ENCODE measurements at places on chromosomes 5 and 9.

GRCh38 chr9:27701587-27701986 lies 128.3 kb upstream of the C9orf72 start:
- DNase-seq = no peak

- no peak for DNase-seq
Measured at GRCh38 chr5:177588413-177588909, 3.5 kb upstream of the TMED9 start.

DNA sequence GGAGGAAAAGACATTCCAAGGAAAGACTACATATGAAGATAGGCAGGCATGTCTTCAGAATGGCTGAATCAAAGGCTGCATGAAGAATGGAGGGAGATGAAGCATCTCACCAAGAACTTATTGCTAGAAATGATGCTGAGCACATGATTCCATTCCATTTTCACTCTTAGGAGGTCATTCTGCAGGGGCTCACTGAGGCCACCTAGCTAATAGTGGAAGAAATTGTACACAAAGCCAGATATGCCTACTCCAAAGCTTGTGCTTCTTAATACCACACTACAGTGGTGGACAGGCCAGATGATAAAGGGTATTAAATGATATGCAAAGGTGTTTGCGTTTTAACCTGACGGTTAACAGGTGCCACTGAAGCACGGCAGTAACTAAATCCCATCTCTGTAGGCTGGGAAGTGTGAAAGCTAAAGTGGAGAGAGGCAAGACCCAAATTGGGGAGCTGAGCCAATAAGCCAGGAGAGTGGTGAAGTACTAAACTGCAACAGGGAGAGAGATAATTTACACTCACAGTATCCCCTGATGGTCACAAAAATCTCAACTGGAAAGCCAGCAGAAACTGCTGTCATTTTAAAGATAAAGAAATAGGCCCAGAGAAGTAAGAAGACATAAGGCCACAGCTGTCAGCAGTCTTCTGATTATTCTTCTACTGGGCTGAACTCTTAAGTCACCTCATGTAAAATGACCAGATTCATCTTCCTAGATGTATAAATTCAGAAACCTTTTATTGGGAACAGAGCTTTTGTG lies 14.6 kb downstream of the NDUFA8 start:
- no peak for DNase-seq

DNA sequence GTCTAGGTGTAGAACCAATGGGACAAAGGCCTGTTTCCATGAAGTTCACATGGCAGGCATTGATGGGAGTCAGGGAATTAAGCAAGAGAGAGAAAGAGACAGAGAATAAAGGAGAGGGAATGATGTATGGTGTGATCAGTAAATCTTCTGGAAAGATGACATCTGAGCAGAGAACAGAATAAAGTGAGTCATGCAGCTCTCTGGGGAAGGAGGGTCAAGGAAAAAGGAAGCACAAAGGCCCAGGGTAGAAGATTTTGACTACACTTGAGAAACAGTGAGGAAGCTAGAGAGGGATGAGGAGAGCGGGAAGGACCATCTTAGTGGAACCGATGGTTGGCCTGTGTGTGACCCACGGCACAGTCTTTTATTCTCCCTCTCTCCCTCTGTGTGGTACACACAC lies 425.9 kb downstream of the SPOCK1 start:
- DNase-seq = peak; percentile 16

- DNase-seq = no peak
Measured at GRCh38 chr9:33161589-33162132, 5.5 kb downstream of the B4GALT1 start.

GRCh38 chr9:109016132-109016531 lies 2.8 kb upstream of the CTNNAL1 start:
- DNase-seq = no peak

DNA sequence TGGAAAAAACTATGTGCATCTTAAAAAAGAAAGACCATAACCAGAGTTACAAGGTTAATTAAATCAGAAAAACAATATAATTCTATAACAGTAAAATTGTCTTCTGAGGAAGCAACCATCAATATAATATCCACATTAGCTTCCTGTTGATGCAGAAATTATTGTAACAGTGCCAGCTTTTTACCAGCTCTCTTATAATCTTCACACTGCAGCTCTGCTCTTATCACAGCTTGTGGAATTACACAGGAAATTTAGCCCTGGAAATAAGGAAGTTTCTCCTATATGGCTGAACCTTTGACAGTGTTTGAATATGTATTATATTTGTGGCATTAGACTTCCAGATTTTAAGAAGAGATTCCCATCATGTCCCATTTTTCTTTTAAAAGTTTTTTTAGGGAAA lies 49.1 kb upstream of the TEK start:
- DNase-seq = no peak

DNA sequence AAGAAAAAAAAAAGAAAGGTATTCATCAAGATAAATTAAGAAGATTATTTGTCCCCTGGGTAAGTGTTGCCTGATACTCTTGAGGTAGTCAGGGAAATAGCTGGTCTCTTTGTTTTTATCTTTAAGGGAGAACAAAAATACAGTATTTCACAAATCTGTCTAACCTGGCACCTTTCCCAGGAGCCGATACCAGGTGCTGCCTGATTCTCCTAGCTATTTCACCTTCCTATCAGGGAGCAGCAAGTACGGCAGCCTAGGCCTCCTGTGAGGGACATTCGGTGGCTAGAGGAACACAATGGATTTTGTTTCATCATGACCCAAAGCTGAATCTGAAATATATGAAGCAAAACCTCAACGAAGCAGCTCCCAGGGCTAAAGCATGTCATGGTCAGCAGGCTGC lies 86.0 kb downstream of the TARS1 start:
- DNase-seq = no peak

GRCh38 chr5:116507941-116508655 lies 66.5 kb downstream of the SEMA6A start:
- DNase-seq = no peak

DNA sequence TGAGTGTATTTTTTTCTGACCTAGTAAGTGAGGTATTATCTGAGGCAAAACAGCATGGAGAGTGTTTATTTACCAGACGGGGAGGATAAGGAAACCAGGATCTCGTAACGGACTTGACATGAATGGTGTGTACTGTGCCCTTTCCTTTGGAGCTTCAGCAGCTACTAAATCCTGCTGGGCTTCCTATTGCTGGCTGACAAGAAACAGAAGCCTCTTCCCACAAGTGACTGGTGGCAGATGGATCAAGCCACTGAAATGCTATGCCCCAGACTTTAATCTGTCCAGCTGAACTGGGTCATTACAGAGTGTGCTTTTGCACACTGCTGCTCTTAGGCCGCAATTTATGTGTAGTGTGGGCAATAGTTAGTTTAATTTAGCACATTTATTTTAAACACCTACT lies 162.7 kb upstream of the MRPS30 start:
- DNase-seq = no peak

- peak; percentile 8 for DNase-seq
Measured at GRCh38 chr5:141192110-141192725, at the start of gene PCDHB10. TSS of gene PCDHB10 (plus strand) at chr5:141192353. CDS start at chr5:141192553, 200 bp downstream.

DNA sequence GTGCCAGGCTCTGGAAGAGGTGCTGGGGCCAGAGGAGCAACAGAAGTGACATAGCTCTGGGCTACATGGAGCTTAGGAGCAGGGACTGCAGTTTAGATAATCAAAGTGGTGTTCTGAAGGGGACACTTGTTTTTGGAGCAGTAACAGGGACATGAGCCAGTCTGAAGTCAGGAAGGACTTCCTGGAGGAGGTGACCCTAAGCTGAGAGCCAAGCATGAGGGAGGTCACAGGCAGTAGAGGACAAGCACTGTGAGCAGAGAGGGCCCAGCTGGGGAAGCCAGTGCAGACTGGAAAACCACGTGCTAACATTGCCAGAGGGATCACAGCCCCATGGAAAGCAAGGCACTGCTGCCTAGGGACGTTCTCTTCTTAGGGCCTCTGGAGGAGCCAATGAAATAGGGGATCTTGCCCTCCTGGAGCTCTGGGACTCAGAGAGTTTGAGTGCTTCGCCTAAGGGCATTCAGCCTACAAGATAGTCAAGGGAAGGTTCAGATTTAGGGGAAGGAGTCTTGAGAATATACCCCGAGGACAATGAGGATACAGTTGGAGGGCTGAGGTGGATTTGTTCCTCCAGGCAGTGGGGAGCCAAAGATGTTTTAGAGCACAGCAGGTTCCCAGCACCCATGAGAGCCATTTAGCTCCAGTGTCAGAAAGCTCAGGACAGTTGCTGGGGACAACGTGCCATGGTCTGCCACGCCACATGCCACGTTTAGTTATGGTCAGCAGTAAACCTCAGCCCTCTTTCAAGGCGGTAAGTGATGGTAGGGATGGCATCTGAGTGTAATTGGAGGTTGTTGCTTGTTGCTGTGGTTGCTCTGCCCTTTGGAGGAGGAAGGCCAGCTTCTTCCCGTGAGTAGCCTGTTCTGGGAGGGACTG lies 40.5 kb upstream of the SH3PXD2B start:
- no peak for DNase-seq

DNA sequence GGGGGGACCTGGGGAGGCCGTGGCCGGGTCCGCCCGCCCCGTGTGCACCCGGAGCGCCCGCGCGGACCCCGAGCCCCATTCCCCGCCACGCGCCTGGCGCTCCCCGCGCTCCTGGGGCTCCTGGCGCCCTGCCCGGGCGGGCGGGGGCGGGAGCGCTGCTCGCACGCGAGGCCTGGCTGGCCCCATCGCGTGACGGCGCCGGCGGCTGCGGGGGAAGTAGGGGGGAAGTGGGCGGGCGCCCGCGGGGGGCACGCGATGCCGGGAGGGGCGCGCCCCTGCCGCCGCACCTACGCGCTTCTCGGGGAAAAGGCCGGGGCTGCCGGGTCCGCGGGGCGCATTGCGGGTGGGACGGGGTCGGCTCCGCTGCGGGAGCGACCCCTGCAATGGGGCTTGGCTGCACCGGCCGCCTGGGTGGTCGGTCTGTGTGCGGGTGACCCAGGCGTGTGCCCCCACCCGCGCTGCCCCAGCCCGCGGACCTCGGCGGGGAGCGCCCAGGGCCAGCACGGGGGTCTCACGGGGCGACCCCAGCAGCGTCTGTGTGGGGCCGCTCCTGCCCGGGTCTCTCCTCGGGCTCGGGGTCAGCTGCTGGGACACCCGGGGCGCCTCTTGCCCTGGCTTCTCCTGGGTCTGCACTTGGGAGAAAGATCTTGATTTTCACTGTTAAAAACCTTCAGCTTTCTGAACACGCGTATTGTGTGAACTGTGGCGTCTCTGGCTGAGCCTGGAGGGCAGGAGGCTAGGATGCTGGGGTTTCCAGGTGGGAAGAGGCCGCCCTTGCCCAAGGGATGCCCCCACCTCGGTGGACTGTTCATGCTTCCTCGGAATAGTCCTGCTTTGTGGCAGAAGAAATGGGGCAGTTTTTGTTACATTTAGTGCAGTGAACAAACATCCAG lies 52.4 kb downstream of the AHRR start:
- peak; percentile 74 for DNase-seq

- DNase-seq = no peak
Measured at GRCh38 chr9:124755061-124755460, 16.1 kb downstream of the NR6A1 start.

DNA sequence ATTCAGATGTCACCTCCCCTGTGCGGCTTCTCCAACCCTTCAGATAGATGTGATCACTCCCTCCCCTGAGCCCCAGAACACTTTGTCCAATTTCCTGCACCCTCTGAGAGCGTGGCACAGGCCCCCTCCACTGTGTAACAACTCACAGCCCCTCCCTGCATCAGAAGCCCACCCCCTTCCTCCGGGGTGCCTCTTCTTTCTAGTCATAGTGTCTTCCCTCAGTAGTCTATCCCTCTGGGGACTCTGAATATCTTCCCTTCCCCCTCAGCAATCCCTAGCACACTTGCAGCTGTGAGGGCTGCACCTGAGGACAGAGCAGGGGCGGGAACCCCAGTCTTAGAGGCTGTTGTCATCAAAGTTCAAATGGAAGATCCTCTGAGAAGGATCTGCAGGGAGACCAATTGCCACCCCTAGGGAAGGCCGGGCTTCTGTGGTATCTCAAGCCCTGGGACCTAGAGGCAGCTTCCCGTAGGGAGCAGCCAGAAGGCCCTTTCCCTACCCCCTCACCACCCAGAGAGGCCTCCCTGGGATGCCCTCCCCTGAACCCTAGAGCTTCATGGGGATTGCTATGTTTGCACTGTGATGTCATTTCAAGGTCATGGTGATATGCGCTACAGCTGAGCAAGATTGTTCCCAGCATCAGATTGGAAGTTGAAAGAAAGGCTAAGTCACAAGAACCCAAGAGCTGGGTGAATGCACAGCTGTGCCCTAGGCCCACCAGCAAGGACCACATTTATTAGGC lies 70.7 kb downstream of the THBS4 start:
- no peak for DNase-seq

- no peak for DNase-seq
Measured at GRCh38 chr5:139636207-139636792, 11.8 kb upstream of the CXXC5 start.

DNA sequence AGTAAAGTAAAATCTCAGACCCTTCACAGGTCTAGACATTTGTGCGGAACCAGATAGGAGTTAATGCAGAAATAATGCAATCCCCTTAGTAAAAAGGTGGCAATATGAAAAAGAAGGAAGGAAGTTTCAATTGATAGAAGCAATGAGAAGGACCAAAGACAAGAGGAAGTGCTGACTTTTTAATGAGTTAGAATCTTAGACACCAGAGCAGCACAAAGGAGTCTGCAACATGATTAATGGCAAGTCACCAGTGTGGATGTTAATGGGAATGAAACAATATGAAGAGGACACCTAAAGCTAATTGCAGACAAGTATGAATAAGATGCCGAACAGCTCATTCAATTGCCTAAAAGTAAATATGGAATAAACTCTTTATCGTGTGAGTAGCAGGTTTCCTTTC lies 50.9 kb downstream of the MEGF9 start:
- no peak for DNase-seq

- DNase-seq = no peak
Measured at GRCh38 chr5:1779021-1779680, 20.5 kb downstream of the MRPL36 start.

GRCh38 chr5:57561231-57561842 lies 78.7 kb upstream of the ACTBL2 start:
- no peak for DNase-seq

- no peak for DNase-seq
Measured at GRCh38 chr9:35628389-35628991, 10.3 kb upstream of the CD72 start.

DNA sequence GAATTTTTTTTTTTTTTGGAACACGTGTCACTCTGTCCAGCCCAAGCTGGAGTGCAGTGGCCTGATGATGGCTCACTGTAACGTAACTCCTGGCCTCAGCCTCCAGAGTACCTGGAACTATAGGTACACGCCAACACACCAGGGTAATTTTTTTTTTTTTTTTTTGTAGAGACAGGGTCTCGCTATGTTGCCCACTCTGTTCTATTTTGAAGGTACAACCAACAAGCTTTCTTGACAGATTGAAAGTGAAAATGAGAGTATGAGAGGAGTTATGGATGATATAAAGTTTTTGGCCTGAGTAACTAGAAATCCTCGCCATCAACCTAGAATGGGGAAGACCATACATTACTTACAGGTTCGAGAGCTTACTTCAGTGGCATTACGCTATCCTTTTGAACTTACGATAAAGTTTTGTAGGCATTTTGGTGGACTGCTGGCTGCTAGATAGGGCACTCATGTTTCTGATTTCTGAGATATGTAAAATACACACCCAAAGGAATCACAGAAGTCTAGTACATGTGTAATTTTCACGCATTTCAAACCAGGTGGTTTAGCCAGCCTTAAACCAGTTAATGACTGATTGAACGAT lies 806 bp upstream of the CDC42SE2 start:
- no peak for DNase-seq

GRCh38 chr5:16869821-16870796 lies 66.0 kb downstream of the MYO10 start:
- DNase-seq = peak; percentile 36

- DNase-seq = no peak
Measured at GRCh38 chr9:122346478-122347347, 24.1 kb upstream of the PTGS1 start.

- DNase-seq = no peak
Measured at GRCh38 chr9:128092199-128092977, 24.4 kb downstream of the SLC25A25 start.

- peak; percentile 53 for DNase-seq
Measured at GRCh38 chr9:134515026-134515821, 126.4 kb upstream of the COL5A1 start.

Data from AG10803 (cell line).